ENCODE measurements at places on chromosomes 6 and 20.

DNA sequence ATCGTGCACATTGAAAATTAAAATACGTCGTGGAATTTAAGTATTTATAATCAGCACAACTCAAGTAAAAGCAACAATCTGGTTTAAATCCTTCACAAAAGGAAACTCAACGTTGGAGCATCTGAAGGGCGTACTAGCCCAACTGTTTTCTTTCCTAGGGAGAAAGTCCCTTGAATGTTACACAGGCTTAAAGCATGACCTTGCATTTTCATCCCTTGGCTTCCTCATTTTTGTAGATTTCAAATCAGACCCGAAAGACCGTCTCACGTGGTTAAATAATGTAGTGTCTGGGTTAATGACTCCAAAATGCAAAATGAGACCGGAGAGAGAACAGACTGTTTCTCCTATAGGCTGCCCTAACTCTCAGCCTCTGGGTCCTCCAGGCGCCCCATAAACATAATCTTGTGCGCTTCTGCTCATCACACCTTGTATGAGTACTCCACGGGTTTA lies 249.2 kb upstream of the RREB1 start:
- DNase-seq, result no peak

DNA sequence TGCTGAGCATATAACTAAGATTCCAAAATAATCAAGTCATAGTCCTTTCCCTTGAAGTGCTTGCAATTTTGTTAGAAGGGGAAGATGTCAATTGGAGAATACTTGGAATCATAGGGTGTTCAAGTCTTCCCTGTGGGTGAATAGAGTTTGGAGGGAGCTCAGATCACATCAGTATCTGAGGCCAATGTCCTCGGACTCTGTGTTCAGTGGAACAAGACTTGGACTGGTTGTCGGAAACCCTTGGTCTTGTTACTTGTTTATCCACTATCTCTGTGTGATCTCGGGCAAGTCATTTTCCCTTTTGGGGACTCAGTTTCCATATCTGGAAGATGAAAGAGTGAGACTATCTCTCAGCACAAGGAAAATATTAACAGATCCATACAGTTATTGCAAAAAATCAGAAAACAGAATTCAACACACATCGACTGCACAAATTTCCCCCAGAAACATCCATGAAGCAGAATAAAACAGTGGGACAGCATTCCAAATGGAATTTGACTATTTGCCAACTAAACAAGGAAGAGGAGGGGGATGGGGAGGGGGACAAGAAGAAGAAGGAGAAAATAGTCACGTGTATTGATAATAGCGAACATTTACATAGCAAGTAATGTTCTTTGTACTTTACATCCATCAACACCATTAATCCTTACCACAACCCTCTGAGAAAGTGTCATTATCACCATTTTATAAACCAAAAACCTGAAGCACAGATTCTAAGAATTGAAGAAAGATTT lies 3.9 kb upstream of the EDEM2 start:
- no peak for DNase-seq

- no peak for DNase-seq
Observed at GRCh38 chr6:157459327-157459726, 78.3 kb downstream of the ZDHHC14 start.

GRCh38 chr6:50815436-50816114 lies 3.1 kb upstream of the TFAP2B start:
- no peak for DNase-seq

DNA sequence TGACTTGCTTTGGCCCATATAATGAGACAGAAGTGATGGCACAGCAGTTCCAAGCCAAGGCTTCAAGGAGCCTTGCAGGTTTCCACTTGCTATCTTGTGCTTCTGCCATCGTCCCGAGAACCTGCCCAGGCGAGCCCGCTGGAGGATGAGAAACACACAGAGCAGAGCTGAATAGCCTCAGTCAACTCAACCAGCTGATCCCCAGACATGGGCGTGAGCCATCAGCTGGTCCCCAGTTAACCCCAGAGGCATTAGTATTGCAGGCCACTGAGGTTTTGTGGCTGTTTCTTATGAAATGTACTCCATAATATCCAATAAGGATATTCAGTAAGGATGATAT lies 81.7 kb upstream of the SHLD1 start:
- DNase-seq, result no peak

- DNase-seq, result no peak
Observed at GRCh38 chr6:33490621-33491020, 36.2 kb downstream of the ZBTB9 start.

DNA sequence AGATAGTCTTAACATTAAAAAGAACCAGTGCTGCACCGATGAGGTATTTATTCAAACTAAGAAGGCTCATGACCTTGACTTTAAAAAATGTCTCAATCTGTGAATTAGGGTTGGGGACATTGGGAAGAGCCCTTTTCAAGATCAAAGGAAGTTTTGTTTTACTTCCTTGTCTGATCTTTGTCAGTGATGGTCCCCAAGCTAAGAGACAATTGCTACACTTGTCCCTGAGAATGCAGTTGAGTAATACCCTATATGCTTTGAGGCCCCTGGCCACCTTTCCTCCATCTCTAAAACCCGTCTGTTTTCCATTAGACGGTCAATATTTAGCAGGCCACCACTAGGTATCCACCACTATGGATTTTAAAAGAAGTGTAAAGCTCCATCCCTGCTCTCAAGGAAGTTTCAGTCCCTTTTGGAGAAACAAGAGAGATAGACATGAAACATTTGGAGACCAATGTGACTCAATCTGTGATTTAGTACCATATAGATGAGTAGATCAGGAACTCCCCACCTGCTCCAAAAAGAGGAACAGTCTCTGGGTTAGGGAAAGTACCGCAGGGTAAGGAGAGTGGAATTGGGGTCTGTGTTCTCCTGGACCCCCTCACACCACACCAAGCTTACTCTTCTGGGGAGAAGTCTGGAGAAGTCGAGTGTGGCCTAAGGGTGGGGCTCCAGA lies 99.1 kb upstream of the ISM1 start:
- DNase-seq, result no peak

Measured in T-helper 22 cell (primary cell).